Activated CD8-positive, alpha-beta T cell treated with anti-CD3 and anti-CD28 coated beads, Interleukin-2, amount 10 ng/mL, durations not matched to agents 7 days and 5 days (primary cell): ENCODE measurements at places on chromosomes 3 and 15. TPM values are rescaled to one million over a fixed set of nuclear protein-coding genes. Genes with fewer than 3 reads are reported as not detected.

IL17RD gene
- not detected for total RNA-seq

SKOR1 gene
- total RNA-seq, result 0.21 TPM

SLC12A1 gene
- not detected for total RNA-seq

AADAC gene
- not detected for total RNA-seq

RETNLB gene
- not detected for total RNA-seq

C3orf62 gene
- 10.4 TPM for total RNA-seq

CSNK1G1 gene
- 28.2 TPM for total RNA-seq

CHRNA5 gene
- total RNA-seq, result 2.1 TPM

NR2F2 gene
- total RNA-seq, result not detected

KBTBD12 gene
- not detected for total RNA-seq
